ENCODE measurements at places on chromosomes 7 and 10.
A peak's percentile ranks its signal among the peaks of the same experiment; 100 is the strongest.

GRCh38 chr7:132907380-132907940 is 174.4 kb downstream of the CHCHD3 start:
- DNase-seq, result no peak

DNA sequence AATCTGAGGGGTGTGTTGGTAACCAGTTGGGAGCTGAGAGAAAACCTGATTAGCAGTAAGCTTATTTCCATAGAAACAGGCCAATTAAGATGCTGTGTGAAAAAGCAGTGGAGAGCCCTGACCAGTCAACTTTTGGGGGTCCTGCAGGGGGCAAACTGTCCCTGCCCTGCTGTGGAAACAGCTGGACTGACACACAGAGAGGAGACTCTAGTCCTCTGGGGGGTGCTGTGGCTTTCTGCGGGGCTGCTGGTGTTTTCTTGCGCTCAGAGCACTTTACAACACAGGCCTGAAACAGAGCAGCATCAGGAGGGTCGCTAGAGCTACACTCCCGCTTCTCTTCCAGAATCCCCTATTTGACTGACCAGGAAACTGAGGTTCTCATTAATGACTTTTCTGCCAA is 546.9 kb upstream of the GALNT17 start:
- DNase-seq, result no peak

- DNase-seq, result no peak
These were observed 115.6 kb downstream of the FANK1 start for GRCh38 chr10:126011995-126012394.

- DNase-seq, result no peak
These were observed 23.5 kb upstream of the PDE1C start for GRCh38 chr7:32093415-32094408.

- DNase-seq, result peak; percentile 46
These were observed 9.6 kb downstream of the IL2RA start for GRCh38 chr10:6052247-6053221.

GRCh38 chr7:69996121-69996520 is 397.8 kb downstream of the AUTS2 start:
- DNase-seq, result no peak

- DNase-seq, result no peak
These were observed 258.5 kb downstream of the AGMO start for GRCh38 chr7:15303357-15303756.
